H4 (cell line): ENCODE measurements at places on chromosomes 1 and 21.

DNA sequence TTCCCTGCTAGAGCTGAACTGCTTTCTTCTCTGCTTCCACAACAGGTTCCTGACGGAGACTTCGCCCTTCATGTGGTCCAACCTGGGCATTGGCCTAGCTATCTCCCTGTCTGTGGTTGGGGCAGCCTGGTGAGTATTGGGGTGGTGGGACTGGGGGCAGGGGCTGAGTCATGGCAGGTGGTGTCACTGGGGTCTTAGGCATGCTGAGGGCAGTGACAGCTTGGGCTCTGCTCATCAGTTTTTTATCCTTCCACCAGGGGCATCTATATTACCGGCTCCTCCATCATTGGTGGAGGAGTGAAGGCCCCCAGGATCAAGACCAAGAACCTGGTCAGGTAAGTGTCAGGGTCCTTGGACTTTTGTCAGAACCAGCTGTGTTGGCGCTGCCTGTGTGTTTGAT lies 1.3 kb downstream of the ATP6V0B start:
- no peak for DNase-seq

- DNase-seq, result no peak
These were observed 164.5 kb upstream of the BEND5 start for GRCh38 chr1:48940962-48941732.

GRCh38 chr1:197465528-197466327 lies 197.7 kb downstream of the CRB1 start:
- no peak for DNase-seq

DNA sequence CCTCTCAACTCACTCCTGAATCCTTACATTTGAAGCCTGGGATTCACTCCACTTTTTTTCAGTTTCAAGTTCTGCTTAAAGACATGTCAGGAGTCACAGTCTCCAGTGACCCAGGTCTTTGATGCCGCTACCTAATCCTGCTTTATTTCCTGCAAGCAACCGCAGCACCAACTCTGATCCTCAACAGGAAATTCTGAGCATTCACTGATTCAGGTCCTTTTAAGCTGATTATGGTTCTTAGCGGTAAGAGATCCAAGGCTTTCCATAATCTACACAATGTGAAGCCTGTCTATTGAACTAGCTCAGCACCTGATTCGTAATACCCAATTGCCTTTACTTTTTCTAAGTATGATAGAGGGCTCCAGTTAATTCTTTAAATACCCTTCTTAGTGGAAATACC lies 43.7 kb upstream of the PIGC start:
- DNase-seq, result no peak

- DNase-seq, result no peak
These were observed 78.0 kb downstream of the LAMC2 start for GRCh38 chr1:183263886-183264602.

- DNase-seq, result no peak
These were observed 43.4 kb upstream of the RD3 start for GRCh38 chr1:211535346-211535745.

- DNase-seq, result no peak
These were observed 25.1 kb downstream of the ZNF124 start for GRCh38 chr1:247146671-247147070.
